ENCODE measurements at places on chromosomes 6 and 20.

DNA sequence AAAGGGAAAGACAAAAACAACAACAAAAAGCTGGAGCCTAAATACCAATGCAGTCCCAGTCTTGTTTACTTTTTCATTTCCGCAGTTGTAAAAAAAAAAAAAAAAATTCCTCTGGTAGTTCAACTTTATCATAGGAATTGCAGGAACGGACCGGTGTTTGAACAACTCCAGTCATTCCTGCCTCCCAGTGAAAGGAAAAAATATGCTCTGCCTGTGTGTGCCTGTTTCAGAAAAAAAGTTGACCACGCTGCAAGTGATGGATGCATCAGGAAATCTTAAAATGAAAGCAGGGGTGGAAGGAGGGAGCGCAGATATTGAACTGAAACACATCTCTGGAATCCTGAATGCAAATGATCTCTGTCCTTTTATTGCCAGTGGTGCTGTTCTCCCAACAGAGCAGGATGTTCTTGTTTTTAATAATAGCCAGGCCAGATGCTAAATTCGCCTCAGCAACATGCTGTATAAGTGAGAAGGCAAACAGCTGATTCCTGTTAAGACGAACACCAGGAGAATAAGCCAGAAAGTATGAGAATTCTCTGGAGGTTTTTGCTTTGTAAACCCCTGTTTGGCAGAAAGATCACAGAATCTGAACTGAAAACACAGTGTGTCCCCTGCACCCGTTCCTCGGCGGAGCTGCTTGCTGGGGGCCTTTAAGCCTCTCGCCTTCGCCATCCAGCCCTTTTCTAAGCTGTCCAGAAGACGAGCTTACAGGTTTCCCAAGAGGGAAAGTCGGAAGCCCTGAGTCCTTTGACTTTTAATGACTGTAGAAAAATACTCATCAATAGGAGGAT lies 178.4 kb upstream of the SUPT3H start:
- DNase-seq: no peak

- DNase-seq: no peak
Observed at GRCh38 chr6:14290041-14290771, 172.6 kb downstream of the CD83 start.

GRCh38 chr6:56024931-56025330 lies 149.5 kb upstream of the BMP5 start:
- DNase-seq: no peak

DNA sequence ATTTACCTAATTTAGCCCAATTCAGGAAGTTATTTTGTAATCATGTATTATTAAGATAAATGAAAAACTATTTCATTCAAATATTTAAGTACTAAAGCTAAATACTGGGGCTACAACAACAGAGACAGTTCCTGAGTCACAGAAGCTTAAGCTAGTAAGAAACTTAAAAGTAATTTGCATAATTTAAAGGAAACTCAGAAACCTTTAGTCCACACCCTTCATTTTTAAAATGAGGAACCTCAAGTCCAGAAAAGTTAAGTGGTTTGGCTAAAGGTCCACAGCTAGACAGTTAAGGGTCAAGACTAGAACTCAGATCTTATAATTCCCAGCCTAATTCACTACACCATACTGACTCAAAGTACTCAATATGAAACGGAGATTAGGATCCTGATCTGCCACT lies 7.2 kb downstream of the LMBRD1 start:
- no peak for DNase-seq

DNA sequence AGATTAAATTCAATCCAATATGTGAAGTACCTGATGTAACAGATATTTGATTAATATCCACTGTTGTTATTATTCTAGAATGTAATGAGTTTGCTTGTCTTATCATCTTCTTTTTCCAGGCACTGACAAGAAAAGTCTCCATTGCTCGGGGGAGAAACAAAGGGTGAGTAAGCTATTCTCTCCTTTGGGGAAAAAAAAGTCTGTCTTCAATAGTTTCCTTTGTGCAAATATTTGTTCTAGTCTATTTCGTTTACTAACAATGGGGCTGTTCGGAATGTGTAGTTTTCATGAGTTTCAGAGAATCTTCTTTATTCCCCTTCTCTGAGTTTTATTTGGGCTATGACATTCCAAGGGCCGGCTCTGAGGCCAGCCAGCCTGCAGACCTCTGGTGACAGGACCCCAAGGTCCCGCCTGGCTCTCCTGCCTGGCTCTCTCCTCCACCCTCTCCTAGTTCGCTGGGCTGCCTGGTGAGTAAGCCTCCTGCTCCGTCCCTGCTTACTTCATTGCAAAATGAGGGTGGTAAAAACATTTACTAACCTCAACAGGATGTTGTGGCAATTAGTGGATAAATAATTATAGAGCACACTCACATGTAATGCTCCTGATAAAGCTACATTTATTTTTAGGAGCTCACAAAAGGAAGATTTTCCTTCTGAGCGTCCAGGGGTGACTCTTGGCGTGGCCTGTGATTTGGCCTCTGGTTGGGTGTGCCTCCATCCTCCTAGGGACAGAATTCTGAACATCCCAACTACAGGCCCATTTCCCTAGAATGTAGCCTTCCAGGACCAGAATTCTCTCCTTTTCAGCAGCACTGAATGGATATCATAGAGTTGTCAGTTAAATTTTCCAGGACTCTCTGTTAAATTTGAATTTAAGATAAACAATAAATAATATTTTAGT lies 43.1 kb upstream of the SNX9 start:
- DNase-seq: no peak

DNA sequence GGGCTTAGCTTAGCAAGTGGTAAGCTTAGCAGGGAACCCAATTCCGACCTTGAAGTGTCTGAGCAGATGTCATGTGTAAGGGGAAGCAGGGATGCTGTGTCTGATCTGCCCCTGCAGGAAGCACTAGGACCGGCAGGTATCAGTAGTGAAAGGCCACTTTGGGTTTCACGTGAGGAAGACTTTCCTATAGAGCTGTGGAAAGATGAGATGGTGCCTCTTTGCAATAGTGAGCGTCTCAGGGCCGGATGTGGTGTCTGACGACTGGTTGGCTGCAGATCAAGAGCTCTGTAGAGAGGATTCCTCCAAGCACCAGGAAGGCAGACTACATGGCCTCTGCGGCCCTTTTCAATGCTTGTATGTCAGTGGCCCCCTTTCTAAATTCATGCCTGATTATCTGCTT lies 98.3 kb downstream of the TIAM2 start:
- DNase-seq: no peak

- DNase-seq: no peak
Observed at GRCh38 chr20:30491016-30491415, 766.4 kb upstream of the DEFB115 start.

DNA sequence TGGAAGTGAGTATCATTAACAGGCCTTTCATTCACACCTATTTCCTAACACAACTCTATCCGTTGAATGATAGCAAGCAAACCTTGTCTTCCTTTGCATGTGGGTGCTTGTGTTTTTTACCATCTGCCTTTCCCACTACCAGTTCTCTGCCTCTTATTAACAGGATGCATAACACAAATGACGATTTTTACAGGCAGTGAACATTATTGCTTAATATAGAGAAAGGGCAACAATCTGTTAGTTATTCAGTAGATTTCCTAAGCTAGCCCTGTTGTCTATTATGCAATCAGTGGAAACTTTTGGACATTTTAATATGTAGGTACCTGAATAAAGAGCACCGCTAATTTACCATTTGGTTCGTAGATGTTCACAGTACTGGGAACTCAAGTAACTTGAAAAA lies 348.8 kb upstream of the PLCB4 start:
- no peak for DNase-seq

DNA sequence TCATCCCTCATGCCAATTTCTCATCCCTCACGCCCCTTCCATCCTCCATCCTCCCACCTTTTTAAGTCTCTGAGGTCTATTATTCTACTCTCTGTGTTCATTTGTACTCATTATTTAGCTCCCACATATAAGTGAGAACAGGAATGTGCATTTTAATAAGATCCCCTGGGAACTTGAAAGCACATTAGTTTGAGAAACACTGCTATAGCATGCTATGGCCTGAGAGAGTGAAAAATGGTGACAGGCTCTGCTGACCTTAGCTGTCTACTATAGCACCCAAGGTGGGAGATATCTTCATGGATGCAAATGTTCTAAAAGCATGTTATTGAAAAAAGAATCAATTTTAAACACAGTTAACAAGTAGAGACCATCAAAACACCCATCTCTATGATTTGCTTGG lies 712.0 kb downstream of the TFAP2A start:
- DNase-seq: no peak

- DNase-seq: no peak
Observed at GRCh38 chr6:4687989-4688947, 87.9 kb upstream of the CDYL start.

Data from T-helper 2 cell (primary cell).